ENCODE measurements at places on chromosomes 4 and X.

DNA sequence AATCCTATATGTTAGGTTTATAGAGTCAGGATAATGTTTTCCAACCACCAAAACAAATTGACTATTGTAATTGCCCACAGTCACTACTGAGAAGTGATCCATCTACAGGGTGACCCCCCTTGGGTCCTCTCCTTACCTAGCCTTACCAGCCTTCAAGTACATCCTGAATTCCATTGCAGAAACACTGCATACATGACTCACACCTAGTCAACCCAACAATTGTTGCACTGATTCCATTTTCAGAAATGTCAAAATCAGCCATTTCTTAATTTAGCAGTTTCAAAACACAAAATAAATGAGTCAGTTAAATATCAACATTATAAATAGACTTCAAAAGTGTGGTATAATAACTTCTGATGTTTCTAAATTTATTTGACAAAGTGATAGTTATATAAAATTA, 106.3 kb upstream of the TNIP3 start:
- no peak for DNase-seq

GRCh38 chr4:47010912-47011446, 17.6 kb upstream of the GABRA4 start:
- no peak for DNase-seq

DNA sequence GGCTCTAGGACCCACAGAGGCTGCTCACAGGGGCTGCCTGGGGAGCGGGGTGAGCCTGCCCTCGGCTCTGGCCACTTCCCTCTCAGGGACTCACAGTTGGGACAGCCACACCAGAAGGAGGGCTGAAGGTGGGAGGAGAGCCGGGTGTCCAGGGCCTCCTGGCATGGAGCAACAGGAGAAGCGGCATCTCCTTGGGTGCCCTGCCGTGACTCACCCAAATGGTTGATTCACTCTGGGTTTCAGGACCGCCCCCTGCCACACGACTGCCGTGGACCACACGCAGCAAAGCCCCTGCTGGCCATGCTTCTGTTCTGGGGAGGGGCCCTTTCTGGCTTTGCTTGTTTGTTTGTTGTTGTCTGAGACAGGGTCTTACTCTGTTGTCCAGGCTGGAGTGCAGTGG, 86.0 kb upstream of the AFAP1 start:
- no peak for DNase-seq

- DNase-seq, result no peak
These were observed at the start of gene BEND4 for GRCh38 chr4:42152507-42153504. Gene BEND4 (minus strand): TSS chr4:42152655. CDS start chr4:42152143, 512 bp downstream.

GRCh38 chr4:10161840-10162239, 45.2 kb upstream of the WDR1 start:
- no peak for DNase-seq

DNA sequence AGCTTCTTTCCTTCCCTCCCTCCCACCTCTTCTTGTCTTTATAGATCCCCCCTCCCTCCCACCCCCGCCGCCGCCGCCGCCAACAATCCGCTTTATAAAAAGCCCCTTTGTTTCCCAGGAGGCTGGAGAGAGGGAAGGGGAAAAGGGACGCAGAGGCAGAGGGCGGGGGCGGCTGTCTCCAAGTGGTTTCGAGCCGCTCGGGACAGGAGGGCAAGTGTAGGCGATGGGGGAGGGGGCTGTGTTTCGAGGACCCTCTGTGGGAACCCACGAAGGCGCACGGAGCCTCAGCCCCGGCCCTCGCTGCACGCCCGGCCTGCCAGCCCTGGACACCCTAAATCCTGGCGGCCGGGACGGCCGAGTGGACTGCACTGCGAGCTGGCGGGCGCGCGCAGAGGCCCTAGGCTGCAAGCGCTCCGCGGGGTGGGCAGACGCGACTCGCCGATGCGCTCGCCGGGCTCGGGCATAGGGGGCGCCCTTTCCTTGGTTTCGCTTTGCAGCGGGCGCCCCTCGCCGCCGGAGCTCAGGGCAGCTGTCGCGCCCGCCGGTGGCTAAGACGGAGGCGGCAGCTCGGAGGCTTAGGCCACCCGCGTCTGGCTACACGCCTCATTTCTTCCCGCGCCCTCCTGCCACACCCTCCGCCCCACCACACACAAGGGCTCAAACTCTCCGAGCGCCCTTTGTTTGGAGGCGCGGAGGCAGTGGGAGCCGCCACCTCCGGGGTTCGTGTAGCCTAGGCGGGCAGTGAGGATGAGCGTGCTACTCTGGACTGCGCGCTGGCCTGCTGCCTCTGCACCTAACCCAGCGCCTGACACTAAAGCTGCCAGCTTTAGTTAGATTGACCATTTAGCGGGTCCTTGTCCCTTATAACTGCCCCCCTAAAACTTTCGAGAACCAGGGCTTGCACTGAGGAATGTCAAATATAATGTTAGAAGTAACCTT, 2.2 kb downstream of the MAMLD1 start:
- DNase-seq, result peak; percentile 11

DNA sequence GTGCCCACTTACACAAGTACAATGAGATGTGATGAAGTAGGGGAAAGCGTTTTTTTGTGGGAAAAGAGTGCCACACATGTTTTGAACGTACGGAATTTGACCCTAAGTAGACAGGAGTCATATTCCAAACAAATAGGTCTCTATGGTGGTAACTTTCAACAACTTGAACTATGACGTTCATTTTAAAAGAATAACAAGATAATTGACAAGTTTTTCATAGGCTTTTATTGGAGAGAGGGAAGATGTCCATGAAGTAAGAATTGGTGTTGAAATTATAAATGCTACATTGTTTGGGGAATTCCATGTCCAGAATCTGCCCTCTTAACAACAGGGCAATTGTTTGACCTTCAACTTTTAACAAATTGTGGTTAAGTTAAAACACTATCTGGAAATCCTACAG, 126.5 kb downstream of the GASK1B start:
- no peak for DNase-seq

DNA sequence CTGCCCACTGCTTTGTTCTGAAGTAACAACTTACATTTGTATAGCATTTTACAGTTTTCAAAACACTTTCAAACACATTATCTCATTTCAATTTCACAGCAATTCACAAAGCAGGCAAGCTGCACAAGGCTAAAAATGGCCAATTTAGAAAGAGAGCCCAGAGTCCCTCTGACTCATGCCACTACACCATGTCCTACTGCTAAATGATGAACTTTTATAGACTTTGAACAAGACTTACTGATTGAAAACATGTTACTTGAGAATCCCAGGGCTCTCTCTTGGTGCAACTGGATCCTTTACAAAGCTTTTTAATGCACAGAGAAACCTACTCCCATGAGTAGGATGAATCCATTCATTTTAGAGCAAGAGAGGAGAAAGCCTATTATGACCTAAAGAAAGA, 5.8 kb upstream of the G3BP2 start:
- no peak for DNase-seq

DNA sequence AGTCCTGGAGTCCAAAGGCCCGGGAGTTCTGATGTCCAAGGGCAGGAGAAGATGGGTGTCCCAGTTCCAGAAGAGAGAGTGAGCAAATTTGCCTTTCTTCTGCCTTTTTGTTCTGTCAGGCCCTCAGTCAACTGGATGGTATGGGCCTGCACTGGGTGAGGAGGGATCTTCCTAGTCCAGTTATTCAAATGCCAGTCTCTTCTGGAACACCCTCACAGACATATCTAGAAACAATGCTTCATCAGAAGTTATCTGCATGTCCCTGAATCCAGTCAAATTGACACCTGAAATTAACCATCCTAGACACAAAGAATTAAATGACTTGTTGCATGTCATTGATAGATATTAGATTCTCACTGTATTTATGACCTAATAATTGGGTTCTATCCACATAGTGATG, 48.5 kb upstream of the TSPAN5 start:
- no peak for DNase-seq

GRCh38 chr4:589219-589963, 13.3 kb upstream of the TMEM271 start:
- no peak for DNase-seq

GRCh38 chr4:15333692-15334633, 93.9 kb upstream of the C1QTNF7 start:
- DNase-seq, result no peak

DNA sequence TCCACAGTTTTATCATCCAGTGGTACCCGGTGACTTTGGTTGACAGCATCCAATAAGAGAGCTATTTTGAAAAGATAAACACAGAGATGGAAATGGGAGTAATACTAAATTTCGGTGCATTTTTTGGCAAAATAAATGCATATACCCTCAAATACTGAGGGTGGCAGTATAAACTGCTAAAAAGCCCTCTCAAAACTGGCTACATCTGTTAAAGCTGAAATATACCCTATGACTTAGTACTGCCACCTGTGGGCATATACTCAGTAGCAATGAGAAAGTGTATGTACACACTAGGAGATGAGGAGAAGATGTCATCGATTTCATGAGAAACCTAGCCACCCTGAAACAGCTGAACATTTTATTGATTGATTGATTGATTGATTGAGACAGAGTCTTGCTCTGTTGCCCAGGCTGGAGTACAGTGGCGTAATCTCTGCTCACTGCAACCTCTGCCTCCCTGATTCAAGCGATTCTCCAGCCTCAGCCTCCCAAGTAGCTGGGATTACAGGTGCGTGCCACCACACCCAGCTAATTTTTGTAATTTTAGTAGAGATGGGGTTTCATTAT, 12.2 kb upstream of the TMEM128 start:
- DNase-seq, result no peak

DNA sequence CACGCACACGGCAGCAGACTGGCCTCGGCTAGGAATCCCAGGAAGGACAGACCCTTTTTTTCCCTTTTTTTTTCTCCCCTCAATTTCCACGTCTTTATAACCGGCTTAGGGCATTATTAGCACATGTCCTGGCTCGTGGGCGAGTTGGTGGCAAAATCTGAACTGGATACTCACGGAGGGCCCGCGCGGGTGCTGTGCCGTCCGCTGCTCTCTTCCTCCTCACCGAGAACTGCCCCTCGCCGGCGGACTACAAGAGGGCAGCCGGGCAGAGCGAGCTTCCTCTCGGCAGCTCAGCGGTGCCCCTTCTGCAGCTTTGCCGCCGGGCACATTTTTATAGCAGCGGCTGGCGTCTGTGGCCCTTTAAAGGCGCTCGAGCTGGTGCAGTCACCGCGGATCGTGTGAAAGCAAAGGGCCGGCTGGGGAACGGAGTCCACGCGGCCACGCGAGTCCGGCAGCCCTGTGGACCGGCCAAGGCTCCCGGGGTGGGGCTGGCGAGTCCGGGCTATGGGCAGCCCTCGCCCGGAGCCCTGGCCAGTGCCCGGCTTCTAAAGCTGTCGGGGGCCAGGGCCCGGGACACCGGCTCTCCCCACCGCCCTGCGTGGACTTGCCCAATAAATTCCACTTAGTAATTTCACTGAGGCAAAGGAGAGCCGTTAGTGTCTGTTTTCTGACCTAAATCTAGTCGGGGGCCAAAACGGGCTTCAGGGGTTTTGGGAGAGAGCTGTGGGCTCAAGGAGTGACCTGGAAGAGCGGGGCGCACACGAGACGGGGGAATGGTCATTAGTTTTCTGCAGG, 1.3 kb upstream of the CITED1 start:
- DNase-seq, result peak; percentile 0

GRCh38 chrX:139759637-139760036, 51.7 kb upstream of the MCF2 start:
- DNase-seq, result no peak

GRCh38 chr4:142413485-142413884, 432.6 kb downstream of the INPP4B start:
- DNase-seq, result no peak

DNA sequence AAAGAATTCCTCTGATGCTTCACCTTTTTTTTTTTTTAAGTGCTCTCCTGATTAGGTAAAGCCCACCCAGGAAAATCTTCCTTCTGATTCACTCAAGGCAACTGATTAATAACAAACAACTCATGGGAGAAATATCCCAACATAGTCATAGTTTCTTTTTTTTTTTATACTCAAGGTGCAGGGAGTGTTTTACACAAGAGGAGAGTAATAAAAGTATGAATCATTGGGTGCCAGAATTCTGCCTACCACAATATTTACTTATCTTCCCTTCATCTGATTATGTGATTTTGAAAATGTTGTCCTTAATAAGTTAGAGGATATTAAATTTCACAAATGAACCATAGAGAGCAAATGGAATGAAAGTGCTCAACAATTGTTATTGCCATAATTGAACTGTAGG, 329.9 kb downstream of the TECRL start:
- no peak for DNase-seq

DNA sequence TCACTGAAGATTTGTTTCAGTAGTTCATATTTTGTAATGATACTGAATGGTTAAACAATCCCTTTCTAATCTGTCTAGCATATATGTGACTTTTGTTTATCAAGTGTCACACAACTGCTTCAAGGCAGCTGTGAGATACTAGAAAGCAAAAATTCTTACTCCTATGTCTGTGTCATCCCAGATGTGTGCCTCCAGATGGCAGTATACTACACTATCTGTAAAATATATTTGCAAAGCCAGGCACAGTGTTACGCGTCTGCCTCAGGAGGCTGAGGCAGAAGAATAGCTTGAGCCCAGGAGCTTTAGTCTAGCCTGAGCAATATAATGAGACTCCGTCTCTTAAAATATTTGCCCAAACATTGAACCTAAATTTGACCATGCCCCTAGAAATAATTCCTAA, 4.0 kb downstream of the NUDT10 start:
- DNase-seq, result no peak

DNA sequence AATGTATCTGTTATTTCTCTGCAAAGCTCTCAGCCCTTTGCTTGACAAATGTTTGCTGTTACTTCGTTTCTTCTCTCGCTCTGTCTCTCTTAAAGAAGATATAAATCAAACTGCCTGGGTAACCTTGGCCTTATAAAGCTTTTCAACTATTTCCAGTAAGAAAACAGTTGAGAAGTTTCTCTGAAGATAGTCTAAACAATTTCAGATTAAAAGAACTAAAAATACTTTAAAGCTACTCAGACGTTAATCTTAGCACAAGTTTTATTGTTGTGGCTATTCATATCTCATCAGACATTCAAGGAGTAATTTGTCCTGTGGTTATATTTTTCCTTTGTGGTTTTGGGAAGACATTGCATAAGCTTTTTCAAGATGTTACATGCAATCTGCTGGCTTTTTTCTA, 22.6 kb downstream of the HOPX start:
- no peak for DNase-seq

- no peak for DNase-seq
These were observed 280.1 kb downstream of the RAPGEF2 start for GRCh38 chr4:159382856-159383561.

GRCh38 chrX:43679778-43680177, 23.7 kb downstream of the MAOA start:
- DNase-seq, result no peak

DNA sequence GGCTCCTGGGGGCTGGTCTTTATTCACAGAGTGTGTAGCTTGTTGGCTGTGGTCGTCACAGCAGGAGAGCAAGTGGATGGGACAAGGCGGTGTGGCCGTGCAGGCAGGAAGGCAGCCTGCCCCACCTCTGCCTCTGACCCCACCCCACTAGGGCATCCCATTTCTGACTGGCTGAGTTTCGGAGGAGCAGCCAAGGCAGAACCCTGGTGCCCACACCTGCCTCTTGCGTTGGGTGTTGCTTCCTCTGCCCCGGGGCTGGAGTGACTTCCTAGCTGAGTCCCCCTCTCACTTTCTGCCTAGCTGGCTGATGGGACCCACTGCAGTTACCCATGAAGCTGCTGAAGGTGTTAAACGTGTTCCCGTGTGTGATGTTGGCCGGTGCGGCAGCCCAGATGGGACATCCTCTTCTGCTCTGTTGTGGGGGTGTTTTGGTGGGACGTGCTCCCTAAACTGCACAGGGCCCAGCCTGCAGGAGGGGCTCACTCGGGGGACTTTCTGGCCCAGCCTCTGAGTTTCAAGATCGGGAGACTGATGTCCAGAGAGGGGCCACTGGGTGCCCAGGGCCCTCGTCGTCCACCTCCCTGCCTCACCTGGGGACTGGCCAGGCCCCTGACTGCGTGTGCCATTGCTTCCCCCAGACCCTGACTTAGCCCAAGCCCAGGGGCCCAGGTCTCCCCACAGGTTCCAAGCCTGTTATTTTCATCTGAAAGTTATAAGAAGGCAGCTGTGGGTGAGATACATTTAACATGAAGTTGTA, 101.5 kb downstream of the PSAPL1 start:
- DNase-seq, result no peak
